ENCODE measurements at places on chromosomes 13 and 19.

- no peak for DNase-seq
Measured at GRCh38 chr19:38464421-38465082, 31.1 kb downstream of the RYR1 start.

- no peak for DNase-seq
Measured at GRCh38 chr13:108755083-108755482, 125.7 kb downstream of the MYO16 start.

DNA sequence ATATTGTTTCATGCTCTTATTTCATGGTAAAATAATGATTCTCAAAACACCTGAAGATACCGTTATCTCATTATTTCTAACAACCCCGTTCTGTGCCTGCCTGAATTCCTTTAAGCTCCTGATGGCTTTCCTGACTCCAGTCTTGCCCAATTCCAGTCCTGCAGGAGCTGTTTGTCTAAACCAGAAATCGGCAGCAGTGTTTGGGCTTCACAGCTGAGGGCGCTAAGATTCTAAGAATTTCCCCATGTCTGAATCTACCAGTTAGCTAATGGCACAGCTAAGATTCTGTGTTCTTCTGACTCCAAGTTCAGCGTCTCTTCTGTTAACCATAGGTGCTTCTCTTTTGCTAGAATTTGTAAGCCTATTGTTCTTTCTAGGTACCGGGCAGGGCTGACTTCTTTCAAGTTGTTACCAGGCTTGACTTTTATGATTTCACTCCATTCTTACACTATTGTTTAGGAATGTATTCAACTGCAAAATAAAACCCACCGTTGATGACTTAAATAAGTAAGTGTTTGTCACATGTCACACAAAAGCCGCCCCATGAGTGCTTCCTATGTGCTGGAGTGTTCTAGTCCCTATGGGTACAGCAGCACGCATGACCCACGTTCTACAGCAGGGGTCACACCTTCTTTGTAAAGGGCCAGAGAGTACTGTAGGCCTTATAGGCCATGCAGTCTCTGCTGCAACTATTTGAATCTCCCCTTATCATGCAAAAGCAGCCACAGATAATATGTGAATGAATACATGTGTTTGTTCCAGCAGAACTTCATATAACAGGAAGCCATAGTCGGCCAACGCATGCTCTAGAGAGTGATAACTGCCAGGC lies 168.3 kb upstream of the RNF113B start:
- DNase-seq = no peak

- no peak for DNase-seq
Measured at GRCh38 chr19:5947435-5947834, 30.5 kb downstream of the RANBP3 start.

DNA sequence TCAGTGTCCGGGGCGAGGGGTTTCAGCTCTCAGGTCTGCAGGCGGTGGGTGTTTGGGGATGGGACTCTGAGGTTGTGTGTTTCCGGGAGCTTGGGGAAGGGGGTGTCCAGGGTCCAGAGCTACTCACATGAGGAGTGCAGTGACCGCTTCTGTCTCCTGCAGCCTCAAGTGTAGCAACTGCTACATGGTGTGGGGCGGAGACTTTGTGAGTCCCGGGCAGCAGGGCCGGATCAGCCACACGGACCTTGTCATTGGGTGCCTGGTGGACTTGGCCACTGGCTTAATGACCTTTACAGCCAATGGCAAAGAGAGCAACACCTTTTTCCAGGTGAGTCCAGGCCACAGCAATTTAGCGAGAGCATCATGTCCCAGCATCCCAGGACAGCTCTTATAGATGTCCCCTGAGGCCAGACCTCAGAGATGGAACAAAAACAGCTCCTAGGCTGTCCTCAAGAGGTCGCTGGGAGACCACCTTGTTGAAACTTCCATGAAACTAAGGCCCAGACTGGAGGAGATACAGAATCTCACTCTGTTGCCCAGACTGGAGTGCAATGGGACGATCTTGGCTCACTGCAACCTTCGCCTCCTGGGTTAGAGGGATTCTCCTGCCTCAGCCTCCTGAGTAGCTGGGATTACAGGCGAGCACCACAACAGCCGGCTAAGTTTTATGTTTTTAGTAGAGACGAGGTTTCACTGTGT lies 44.9 kb downstream of the RYR1 start:
- DNase-seq = no peak

DNA sequence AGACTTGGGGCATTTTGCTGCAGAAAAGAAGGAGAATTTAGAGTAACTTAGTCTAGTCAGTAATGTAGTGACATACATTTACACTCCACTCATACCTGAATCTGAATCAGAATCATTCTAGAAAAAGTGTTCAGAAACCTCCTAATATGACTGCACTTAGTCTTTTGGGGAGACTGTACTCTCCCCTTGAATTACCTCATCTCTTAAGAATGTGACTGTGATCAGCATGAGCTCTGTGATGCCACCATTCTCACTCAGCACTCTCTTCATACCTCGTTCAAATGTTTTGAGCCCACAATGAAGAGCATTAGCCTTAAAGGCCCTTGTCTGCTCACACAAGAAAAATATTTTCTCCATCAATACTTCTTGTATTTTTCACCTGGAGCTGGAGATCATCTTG lies 229.4 kb downstream of the FGF14 start:
- DNase-seq = no peak

GRCh38 chr19:10124429-10124828 lies 4.7 kb upstream of the EIF3G start:
- no peak for DNase-seq

DNA sequence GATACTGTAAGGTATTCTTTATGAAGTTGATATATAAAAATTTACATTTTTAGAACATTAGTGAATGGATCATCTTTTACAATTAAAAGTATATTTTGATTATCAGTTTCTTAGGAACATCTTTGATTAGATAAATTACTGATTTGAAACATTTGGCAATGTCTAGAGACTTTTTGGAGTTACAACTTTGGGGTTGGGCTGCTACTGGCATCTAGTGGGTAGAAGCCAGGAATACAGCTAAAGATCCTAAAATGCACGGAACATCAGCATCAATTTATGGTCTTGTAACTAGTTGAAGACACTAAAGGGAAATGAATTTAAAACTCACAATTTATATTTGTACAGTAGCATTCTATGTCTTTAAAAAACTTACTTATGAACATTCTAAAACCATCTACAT lies 19.9 kb downstream of the POMP start:
- peak; percentile 20 for DNase-seq

DNA sequence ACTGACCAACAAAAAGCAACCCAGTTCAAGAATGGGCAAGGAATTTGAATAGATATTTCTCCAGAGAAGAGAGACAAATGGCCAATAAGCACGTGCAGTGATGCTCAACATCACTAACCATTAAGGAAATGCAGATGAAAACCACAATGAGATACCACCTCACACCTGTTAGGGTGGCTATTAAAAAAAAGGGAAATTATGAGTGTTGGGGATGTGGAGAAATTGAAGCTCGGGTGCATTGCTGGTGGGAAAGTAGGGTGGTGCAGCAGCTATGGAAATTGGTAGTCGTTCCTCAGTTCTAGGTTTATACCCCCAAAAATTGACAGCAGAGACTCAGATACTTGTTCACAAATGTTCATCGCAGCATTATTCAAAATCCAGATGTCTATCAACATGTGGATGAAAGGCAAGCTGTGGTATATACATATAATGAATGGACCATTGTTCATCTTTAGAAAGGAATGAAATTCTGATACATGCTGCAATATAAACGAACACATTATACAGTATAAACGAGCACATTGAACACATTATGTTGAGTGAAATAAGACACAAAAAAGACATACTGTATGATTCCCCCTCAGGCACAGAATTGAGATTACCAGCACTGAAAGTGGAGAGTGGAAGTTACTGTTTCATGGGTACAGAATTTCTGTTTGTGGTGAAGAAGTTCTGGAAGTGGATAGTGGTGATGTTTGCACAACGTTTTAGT lies 927 bp downstream of the CHAMP1 start:
- peak; percentile 2 for DNase-seq

GRCh38 chr13:51523082-51523518 lies 61.2 kb upstream of the WDFY2 start:
- peak; percentile 65 for DNase-seq

DNA sequence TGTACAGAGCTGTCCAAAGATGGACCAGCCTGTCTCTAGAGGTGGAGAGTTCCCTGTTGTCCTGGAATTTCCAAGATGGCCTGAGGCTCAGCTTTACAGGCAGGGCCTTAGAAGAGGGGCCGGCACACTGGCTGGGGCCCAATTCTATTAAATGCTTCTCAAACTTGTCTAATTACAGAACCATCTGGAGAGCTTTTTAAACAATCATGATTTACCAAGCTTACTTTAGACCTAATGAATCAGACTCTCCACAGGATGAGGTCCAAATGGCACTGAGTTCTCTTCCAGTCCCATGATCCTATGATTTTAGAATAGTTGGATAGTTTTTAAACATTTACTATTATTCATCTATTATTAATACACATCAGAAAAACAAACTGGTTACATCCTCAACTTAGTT lies 123.5 kb downstream of the DNAJC3 start:
- DNase-seq = no peak

GRCh38 chr19:21749090-21749489 lies 18.3 kb downstream of the ZNF100 start:
- no peak for DNase-seq

GRCh38 chr19:6062274-6062673 lies 48.0 kb downstream of the RFX2 start:
- peak; percentile 93 for DNase-seq

All from lung microvascular endothelial cell (primary cell).